ENCODE measurements at places on chromosomes 3 and 15.

- DNase-seq: no peak
Measured at GRCh38 chr15:68991723-68992122, 22.8 kb upstream of the NOX5 start.

DNA sequence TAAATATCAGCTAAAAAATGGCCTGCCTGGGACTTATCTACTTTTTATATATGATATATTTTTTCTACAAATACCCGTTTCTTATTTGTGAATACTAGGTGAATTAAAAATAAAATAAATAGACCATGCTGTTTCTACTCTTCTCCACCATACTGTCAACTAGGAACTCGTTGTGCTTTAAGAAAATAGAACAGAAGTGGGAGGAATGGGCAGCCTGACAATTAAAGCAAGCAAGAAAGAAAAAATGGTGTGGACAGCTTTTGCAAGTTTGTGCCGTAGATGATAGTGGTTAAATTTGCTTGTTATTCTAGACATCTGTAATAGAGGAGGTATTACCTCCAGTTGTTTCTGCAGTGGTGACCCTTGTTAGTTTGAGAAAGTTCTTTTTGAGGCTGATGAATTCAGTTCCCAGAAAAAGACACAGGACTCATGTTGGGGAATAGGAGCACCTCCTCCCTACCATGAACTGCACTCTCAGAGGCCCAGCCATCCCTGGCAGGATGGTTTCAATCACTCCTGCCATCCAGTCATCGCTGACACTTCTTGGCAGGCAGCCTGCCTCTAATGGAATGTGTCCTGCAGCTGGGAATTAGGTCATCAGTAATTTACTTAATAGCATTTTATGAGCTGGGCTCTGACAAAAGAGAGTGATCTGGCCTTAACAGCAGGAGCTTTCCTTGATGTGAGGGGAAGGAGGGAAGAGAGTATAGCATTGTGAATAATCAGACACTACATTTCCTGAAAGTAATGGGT is 105.0 kb upstream of the GAP43 start:
- no peak for DNase-seq

- DNase-seq: no peak
Measured at GRCh38 chr3:100518983-100519382, 26.6 kb downstream of the TMEM45A start.

GRCh38 chr3:157499342-157499963 is 3.8 kb downstream of the VEPH1 start:
- no peak for DNase-seq

GRCh38 chr15:65204931-65205660 is 6.2 kb downstream of the CILP start:
- no peak for DNase-seq

Data from GDM1 (cell line).